Uterine smooth muscle cell (primary cell): ENCODE measurements at places on chromosomes 12 and 14. TPM values are rescaled to one million over a fixed set of nuclear protein-coding genes. Genes with fewer than 3 reads are reported as not detected.

The OTX2 gene
- not detected in 2 replicates for total RNA-seq

The KERA gene
- total RNA-seq: not detected in 2 replicates

The FZD10 gene
- under 0.01 and 0.12 TPM in 2 replicates for total RNA-seq

The NEUROD4 gene
- total RNA-seq: not detected in 2 replicates

The BHLHE41 gene
- 6.4 and 11.4 TPM in 2 replicates for total RNA-seq

The STXBP6 gene
- 7.1 and 10.2 TPM in 2 replicates for total RNA-seq

The TSHR gene
- total RNA-seq: not detected in 2 replicates

The DHRS7 gene
- total RNA-seq: 125 and 163 TPM in 2 replicates

The TTC9 gene
- total RNA-seq: under 0.01 TPM in 2 replicates

The SERPINA3 gene
- total RNA-seq: 0.22 and 2.1 TPM in 2 replicates

The SLC6A15 gene
- 47.1 and 78.4 TPM in 2 replicates for total RNA-seq

The TEP1 gene
- total RNA-seq: 15.1 and 27.4 TPM in 2 replicates

The AICDA gene
- total RNA-seq: not detected in 2 replicates

The GYS2 gene
- total RNA-seq: not detected in 2 replicates

The ATL1 gene
- total RNA-seq: 7.2 and 10.0 TPM in 2 replicates

The PTHLH gene
- 0.33 and 0.62 TPM in 2 replicates for total RNA-seq

The TMCC3 gene
- 9.5 and 11.8 TPM in 2 replicates for total RNA-seq
